Mammary epithelial cell (primary cell): ENCODE measurements at places on chromosomes 12 and 14. TPM values are rescaled to one million over a fixed set of nuclear protein-coding genes. Genes with fewer than 3 reads are reported as not detected.

- peak; percentile 61 for DNase-seq
These were observed 3.3 kb upstream of the KRT79 start for GRCh38 chr12:52837413-52837741.

DNA sequence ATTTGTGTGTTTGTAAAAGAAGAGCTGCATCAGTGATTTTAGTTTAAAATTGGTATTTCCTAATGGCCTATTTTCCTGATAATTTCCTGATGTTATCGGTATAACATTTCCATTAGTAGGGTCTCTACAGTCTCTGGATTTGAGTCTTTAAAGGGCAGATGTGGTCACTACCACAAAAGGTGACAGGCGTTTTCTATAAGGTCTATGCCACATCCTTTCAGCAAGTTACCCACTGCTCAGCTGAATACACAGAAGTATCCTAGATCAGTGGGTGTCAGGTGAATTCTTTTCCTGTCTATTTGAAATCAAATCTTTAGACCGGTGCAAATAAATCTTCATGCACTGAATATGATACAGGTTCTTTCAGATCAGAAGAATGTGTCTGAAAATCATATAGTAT lies 90.2 kb downstream of the LIN7A start:
- DNase-seq, result no peak

GRCh38 chr12:76863837-76864236 lies 15.0 kb downstream of the CSRP2 start:
- no peak for DNase-seq

- no peak for DNase-seq
These were observed 1077.6 kb upstream of the FOXG1 start for GRCh38 chr14:27688841-27689444.

- no peak for DNase-seq
These were observed 39.4 kb downstream of the ZFHX2 start for GRCh38 chr14:23512156-23512555.

GRCh38 chr12:32508626-32509025 lies 109.3 kb downstream of the FGD4 start:
- peak; percentile 20 for DNase-seq

- no peak for DNase-seq
These were observed 29.8 kb upstream of the LTBP2 start for GRCh38 chr14:74641601-74642391.

GRCh38 chr12:26939192-26939832 lies 1.0 kb downstream of the FGFR1OP2 start:
- DNase-seq, result peak; percentile 40

- DNase-seq, result no peak
These were observed 29.9 kb downstream of the SLC41A2 start for GRCh38 chr12:104928036-104928745.

GRCh38 chr14:60309867-60310552 lies 61.0 kb downstream of the PPM1A start:
- DNase-seq, result no peak

GRCh38 chr12:66066929-66067523 lies 63.5 kb downstream of the LLPH start:
- DNase-seq, result no peak

DNA sequence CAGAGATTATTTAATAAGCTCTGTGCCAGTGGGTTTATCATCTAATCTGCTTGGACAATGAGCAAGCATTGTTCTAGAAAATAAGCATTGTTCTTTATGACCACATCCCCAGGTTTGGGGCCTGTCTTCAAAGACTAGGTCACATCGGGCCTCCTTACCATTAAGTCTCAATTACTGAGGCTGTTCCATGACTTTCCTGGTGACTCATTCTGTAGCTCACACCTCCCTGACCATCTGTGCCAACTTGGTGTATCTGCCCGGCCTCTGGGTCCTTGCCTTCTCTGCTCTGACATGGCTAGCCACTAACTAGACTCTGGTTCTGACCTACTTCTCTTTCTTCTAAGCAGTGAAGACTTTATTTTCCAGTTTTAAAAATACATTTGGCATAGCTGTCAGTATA lies 44.4 kb upstream of the PLEKHA5 start:
- DNase-seq, result peak; percentile 51

- no peak for DNase-seq
These were observed 19.4 kb upstream of the MBIP start for GRCh38 chr14:36339816-36340215.

GRCh38 chr12:16350682-16351081 lies 3.2 kb downstream of the MGST1 start:
- DNase-seq, result peak; percentile 98

DNA sequence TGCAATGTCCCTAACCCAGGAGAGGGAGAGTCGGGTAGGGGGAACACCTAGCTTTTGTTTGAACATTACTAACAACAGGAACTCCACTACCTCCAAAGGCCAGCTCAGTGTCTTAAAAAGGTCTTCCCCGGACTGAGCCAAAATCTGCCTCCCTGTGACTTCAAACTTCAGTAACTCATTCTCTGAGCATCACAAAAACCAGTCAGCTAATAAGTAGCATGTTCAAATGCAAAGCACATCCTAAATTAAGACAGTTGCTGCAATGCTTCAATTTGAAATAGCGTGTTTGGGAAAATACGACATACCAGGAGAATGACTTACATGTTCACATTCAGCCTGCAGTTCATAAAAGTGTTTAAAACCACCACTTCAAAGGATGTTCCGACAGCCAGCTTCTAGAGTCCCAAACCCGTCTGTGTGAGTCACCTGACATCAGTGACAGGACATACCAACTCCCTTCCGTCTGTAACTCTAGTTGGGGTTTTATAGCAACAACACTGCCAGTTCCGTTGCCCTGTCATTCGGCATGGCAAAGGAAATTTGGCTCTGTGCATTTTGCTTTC lies 13.0 kb downstream of the ZFP36L1 start:
- DNase-seq, result peak; percentile 64

DNA sequence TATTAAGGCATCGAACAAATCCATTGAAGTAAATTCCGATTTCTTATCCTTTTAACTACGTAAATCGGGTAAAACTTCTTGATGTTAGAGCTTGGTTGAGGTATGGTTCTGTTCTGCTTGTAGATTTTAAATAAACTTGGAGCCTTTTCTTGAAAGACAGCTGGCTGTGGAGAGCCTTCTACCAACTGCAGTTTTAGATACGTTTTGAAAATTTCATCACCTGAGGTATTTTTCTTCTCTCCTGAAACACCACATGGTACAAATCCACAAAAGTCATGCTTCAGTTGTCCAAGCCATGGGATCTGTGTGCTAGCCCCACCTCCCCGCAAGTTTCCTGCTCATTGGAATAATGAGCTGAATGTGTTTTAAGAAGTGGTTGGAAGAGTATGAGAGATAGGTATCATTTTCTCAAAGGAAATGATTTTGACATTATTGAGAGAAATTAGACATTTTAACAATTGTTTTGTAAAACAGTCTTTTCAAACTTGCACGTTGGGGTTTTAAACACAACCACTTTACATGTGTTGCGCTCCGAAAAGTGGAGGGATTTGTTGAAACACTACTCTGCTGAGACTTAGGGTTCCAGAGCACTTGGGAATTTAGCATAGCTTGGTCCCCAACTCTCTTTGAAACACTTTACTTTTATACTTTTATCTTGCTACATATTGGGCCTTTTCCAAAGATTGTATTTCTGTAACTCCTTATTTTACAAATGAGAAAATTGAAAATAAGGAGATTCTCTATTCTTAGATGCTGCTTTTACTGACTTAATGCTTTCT lies 1.4 kb downstream of the PPM1A start:
- peak; percentile 53 for DNase-seq

- peak; percentile 90 for DNase-seq
These were observed 3.0 kb downstream of the DHRS1 start for GRCh38 chr14:24296341-24297157.

GRCh38 chr12:89373763-89374572 lies 21.7 kb upstream of the DUSP6 start:
- peak; percentile 81 for DNase-seq

GRCh38 chr14:50524060-50524459 lies 8.3 kb downstream of the MAP4K5 start:
- DNase-seq, result no peak

DNA sequence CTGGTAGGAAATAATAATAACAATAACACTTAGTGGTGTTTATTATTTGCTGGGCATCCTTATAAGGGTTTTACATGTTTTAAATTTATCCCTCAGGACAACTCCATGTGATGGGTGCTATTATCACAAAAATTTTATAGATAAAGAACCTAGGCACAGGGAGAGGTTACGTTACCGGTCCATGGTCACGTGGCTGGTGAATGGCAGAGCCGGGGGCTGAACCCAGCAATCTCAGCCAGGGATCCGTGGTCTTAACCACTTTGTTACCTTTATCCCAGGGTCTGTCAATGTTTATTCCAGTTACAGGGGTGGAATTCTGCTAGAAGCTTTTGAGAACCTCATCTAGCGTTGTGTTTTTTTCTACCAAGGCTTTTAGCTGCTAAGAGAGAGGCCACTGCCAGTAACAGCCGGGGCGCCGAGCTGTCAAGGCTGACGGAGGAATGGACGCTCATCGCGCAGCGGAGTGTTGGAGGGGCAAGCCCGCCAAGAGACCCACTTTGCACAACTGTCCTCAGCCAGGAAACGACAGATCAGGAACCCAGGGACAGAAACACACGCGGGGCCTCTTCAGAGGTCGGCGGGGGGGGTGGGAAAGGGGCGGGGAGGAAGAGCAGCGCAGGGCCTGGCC lies 418 bp downstream of the AMN1 start:
- DNase-seq, result no peak

GRCh38 chr12:65871865-65872645 lies 47.8 kb downstream of the HMGA2 start:
- no peak for DNase-seq

DNA sequence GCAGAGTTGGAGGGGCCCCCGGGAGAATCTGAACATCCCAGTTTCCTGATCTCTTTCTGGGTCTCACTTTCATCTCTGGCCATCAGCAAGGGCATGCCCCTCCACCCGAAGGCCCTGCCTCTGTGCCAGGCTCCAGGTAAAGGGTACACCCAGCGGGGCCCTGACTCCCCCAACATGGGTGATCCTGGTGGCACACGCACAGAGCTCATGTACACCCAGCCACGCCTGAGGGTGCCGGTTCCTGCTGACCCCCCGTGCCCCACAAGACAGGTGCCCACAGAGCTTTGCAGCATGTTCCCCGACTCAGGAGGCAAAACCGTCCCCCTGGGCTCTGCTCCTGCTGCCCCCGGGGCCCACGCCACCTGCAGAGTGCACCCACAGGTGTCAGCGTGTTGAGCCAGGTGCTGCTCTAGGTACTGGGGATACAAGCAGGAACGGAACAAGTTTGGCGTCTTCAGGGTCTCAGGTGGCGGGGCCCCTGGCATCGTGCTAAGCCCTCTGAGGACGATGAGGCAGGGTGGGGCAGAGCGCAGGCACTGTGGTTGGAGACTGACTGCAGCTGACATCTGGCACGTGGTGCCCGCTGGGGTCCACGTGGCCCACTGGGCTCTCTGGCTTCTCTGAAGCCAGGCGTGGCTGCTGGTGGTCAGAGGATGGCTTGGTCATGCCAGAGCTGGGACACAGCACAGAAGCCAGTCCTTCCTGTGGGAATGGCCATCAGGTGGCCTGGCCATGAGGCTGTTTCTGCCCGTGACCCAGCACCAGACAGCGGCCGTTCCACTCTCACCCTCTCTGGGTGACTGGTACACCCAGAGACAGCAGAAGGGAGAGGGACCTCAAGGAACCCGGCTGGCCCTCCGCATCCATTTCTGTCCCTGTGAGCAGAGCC lies 13.8 kb downstream of the BAG5 start:
- DNase-seq, result no peak

- DNase-seq, result peak; percentile 23
These were observed 165.7 kb upstream of the STXBP6 start for GRCh38 chr14:25215607-25216006.

DNA sequence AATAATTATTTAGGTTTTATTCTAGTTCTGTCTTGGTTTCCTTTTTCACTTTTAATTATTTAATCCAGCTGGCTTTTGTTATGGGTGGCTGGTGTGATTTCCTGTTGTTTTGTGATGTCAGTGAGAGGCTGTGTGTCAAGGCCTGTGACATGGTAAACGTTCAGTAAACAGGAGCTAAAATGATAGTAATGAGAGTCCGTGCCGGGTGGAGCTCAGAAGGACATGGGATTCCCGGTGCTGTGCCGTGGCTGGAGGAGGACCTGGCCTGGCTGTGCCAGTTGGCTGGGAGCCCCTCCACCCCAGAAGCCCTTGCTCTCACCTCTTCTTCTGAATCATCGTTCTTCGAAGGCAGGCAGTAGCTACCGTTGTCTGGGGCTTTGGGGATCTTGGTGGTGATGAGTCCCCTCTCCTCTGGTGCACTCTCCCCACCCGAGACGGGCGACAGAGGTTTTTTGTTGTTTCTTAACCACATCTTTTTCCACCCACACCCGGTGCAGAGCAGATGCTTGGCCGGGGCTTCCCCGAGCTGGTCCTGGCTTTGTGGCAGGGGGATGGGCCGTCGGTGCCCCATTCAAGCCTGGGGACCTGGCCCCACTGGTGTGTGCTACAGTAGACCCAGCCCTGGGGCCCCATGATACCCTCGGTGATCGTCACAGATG lies 29.1 kb downstream of the SH2B3 start:
- peak; percentile 32 for DNase-seq

DNA sequence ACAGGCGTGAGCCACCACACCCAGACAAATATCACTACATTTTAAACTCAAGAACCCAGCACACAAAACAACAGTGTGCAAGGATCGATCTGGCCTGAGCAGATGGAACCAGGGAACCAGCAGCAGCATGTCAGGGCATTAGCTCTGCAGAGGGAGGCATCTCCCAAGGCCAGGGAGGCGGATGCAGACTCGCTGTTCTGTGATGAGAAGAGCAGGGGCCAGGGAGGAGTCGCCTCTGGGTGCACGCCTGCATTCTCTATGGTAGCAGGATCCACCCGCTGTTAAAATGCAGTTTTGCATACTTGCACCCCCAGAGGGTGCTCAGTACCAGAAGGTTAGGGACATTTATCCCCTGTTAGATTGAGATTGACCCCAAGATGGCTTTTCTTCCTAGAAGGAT lies 17.9 kb downstream of the PGAM5 start:
- no peak for DNase-seq

The ADGRD1 gene
- total RNA-seq, result not detected in 2 replicates

The JPH4 gene
- total RNA-seq, result not detected

The FLRT2 gene
- total RNA-seq, result 92.3 and 172 TPM in 2 replicates

The TAS2R31 gene
- 5.7 TPM for total RNA-seq

The NEUROD4 gene
- total RNA-seq, result not detected

The KRT71 gene
- not detected for total RNA-seq

The HCAR1 gene
- 4.1 and 8.8 TPM in 2 replicates for total RNA-seq

The DPPA3 gene
- total RNA-seq, result not detected

The HOXC10 gene
- total RNA-seq, result 3.8 TPM

The MFAP5 gene
- 0.99 and 2.4 TPM in 2 replicates for total RNA-seq

The GPR68 gene
- total RNA-seq, result 0.83 TPM

The CD27 gene
- total RNA-seq, result not detected in 2 replicates

The CELA1 gene
- total RNA-seq, result not detected
